ELF-1 (cell line): ENCODE measurements at places on chromosomes 13 and 19.

GRCh38 chr13:42777467-42777866 lies 3.9 kb upstream of the FAM216B start:
- no peak for DNase-seq

DNA sequence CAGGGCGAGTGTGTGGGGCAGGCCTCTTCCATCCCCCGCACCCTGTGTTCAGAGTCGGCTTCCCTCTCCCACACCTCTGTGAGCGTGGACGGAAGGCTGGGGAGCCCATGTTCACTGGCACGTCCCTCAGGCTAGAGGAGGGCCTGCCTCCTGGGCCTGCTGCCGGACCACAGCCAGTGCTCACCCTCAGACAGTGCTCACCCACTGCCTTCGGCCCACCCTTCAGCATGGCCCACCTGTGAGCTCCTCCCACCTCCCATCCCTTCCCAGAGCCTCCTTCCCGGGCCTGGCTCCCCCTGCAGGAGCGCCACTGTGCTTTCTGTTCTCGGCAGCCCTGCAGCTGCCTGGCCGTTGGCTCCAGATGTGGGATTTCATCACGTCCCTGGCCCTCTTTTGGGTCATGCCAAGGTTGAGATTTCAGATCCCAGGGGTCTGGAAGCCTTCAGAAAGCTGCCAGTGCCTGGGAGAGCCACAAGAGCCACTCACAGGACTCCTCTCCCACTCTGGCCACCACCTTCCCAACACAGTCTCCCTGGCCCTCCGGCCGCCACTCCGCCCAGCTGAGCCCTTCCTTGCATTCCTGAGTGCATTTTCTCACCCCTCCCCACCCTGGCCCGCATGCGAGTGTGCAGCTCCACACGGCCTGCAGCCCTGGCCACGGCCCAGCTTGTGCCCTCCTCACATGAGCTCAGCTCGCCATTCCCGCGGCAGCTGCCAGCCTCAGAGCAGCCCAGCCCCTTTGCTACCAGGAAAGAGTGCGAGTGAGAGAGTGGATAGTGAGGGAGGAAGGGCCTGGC lies 25.3 kb downstream of the CAPN12 start:
- DNase-seq, result peak; percentile 79

DNA sequence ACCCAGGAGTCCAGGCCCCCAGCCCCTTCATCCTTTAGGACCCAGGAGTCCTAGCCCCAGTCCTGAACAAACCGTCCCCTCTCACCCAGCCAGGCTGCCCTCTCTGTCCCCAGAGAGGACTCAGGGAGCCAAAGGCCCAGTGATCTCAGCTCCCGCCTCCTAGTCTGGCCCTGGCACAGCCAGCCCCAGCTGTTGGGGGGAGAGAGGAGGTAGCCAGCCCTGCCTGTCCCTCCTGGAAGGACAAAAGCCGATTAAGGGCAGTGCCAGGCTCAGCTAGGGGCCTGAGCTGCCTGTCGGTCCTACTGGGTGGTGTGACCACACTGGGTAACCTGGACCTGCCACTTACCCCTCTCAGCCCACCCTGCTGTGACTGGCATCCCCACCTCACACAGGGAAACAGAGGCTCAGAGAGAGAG lies 14.5 kb downstream of the LIPE start:
- DNase-seq, result no peak

DNA sequence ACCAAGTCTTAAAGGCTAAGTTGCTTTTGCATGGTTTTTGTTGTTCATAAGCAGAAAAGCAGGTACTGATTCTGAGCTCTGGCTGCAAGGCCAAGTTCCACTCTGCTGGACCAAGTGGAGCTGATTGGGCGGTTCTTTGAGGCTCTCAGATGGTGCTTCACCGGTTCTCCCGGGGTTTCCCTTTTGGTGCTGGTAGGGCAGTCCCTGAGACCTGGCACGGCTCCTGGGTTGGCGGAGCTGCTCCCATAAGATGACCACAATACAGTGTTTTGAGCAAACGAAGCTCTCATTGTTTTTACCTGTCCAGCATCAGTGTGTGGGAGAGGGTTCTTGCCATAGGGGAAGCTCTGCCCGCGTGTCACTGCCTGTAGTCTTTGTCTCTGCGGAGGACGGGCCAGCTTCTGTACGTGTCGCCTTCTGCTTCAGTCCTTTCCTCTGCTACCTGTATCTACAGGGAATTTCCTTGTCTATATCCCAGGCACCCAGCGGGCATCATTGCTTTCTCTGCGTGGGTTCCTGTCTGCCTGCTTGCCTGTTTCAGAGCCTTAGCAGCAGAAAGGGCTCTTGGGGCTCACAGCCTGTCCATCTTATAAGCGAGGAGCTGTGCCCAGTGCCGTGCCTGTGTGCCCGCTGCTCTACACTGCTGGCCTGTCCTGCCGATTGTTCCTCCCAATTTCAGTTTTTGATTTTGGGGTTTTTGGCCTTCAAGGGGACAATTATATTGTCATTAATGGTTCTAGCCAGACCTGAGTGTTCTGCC lies 2.3 kb downstream of the U2AF2 start:
- DNase-seq, result no peak

DNA sequence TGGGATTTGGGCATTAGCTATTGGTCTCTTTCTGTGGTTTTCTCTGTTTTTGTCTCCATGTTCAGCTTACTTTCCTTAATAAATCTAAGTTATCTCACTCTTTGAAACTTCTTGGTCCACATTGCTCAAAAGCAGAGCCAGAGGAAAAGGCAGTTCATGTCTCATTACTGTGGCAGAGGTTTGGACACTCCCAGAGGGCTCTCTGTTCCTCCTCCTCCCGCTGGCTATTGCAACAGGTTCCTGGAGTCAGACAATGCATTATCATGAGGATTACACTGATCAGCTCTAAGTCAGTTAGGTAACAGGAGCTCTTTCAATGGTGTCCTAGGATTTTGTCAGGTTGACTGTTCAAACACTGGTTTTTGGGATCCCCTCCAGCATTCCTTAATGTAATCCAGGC lies 298.8 kb downstream of the NDFIP2 start:
- peak; percentile 30 for DNase-seq

DNA sequence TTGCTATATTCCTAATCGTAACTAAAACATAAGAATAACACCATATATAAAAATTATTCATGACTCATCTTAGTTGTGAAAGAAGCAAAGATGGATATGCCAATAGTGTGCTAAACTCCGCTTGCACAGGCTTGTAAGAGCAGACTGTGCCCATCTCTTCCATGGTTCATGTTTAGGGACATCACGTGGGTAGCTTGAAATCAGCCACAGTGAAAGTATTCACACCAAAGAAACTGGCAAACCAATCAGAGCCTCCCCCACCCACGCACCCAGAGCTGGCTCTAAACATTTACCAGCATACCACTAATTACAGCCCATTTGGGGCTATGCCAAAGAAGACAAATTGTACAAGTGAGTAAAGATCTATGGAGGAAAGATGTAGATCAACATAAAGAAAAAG lies 147.5 kb downstream of the DIAPH3 start:
- DNase-seq, result no peak

DNA sequence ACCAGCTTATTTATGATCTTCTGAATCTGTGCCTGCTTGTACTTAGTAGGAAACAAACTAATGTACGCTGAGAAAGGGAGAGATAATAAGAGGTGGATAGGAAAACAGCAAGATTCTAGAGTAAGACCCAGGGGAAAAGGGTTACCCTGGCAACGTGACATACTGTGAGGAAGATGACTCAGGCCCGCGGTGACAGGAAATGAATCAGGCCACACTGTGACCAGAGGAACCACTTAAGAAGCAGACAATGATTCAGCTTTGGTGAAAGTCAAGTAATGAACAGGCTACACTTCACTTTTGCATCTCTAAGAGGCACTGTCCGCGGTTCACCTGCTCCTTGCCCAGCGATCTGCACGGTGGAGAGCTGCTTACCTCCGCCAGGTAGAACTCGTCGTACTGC lies 158.2 kb downstream of the NALCN start:
- DNase-seq, result peak; percentile 5
